ENCODE measurements at places on chromosomes 5 and 9.

- H3K36me3 ChIP-seq = no peaks in the 10 kb centered on the region
- no peaks in the 10 kb centered on the region for H3K4me1 ChIP-seq
- no peak overlapping the region for H3K4me3 ChIP-seq
- H3K27ac ChIP-seq = no peak overlapping the region
Observed at GRCh38 chr5:160787240-160787639, 64.8 kb downstream of the ATP10B start.

- H3K4me3 ChIP-seq = no peak overlapping the region
- peaks cover 34% of the 10 kb centered on the region for H3K4me1 ChIP-seq
- H3K36me3 ChIP-seq = peaks cover 3% of the 10 kb centered on the region
- no peak for DNase-seq
Observed at GRCh38 chr5:138983984-138984383, 108.8 kb upstream of the LRRTM2 start.

DNA sequence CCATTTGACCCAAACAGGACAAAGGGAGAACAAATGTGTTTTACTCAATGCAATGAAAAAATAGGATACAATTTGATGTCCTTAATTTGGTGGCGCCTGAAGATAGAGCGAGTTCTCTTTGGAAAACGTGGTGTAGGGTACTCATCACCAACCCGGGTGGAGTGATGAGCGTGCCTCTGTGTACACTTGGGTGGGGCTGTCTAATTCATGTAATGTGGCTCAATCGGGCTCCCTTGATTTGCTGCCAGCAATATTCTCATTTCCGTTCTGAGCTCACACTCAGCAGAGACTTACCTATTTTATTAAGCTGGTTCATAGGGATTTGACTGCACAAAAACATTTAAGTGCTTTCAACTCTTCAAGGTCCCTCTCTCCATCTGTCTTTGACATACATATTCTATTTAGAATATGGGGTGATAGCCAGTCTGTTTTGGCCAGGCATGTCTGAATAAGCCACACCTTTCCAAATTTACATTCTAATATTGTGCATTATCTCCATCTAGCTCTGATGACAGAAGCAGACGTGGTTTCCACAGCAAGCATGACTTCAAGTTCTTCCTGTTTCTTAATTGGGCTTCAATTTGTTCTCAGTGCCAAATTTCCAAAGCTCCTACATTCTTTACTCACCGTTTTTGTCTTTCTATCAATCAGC lies 162.5 kb downstream of the IRX2 start:
- no peak overlapping the region for H3K27ac ChIP-seq
- no peaks in the 10 kb centered on the region for H3K4me1 ChIP-seq
- no peaks in the 10 kb centered on the region for H3K36me3 ChIP-seq
- DNase-seq = no peak

DNA sequence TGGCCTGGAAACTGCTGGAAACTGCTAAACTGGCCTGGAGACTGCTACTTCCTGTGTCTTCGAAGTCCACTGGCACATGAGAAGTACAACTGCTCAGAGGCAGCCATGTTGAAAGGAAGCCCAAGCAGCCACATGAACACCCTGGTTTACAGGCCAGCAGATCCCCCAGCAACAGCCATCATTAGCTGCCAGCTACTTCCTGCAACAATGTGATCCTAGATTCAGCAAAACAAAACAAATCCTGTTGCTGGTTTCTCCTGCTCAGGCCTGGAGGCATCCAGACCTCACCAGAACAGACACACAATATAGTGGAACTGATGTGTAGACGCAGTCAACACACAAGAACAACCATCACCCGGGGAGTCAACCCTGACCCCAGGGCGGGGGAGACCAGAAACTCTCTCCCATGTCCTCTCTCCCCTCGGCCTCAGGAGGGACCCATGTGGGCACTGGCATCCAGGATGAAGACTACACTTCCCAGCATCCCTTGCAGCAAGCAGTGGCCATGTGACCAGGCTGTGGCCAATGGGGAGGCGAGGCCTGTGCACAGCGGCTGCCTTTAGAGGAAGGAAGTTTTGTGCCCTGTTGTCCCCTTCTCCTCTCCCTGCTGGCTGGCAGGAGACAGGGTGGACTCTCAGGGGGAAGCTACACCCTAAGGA lies 9.2 kb upstream of the LCN15 start:
- no peak for DNase-seq
- H3K27ac ChIP-seq = no peak overlapping the region
- no peak overlapping the region for H3K4me3 ChIP-seq
- peaks cover 51% of the 10 kb centered on the region for H3K27me3 ChIP-seq

DNA sequence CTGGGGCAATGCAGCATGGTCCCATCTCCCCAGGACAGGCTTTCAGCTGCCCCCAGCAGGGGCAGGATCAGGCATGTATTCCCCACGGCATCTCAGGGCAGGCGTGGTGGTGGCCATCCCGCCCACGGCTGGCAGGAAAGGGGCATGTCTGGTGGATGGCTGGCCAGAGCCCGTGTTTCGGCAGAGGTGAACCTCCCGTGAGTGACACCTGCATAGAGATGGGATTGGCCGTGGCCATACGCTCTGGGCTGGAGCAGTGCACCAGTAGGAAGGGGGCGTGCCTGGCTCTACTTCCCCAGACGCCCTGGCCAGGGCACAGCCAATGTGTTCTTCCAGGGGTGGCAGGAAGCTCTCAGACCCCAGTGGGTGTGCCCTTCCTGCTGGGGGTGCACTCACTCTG lies 139.1 kb downstream of the ZNF354C start:
- H3K4me1 ChIP-seq = no peaks in the 10 kb centered on the region
- no peaks in the 10 kb centered on the region for H3K36me3 ChIP-seq
- H3K4me3 ChIP-seq = no peak overlapping the region

DNA sequence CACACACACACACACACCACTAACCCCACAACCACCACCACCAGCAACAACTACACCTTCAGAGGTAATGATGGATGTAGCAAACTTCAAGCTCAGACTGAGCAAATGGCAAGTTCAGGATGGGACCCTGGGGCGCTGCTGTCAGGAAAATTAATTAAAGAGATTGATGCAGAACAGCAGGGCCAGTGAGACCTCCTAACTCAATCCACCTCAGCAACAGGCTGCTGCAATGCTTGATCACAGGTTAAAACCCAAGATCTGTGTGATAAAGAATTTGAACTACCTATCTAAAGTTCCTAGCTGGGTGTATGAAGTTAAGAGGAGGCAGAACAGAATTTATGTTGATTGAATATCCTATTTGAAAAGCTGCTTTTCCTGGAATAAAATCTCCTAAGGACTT lies 140.3 kb upstream of the FER start:
- no peak for DNase-seq
- peaks cover 1% of the 10 kb centered on the region for H3K4me1 ChIP-seq
- peaks cover 5% of the 10 kb centered on the region for H3K27me3 ChIP-seq
- peaks cover 3% of the 10 kb centered on the region for H3K36me3 ChIP-seq
